Upper lobe of right lung (tissue), 1 donor: ENCODE measurements at places on chromosomes 3 and 15.

DNA sequence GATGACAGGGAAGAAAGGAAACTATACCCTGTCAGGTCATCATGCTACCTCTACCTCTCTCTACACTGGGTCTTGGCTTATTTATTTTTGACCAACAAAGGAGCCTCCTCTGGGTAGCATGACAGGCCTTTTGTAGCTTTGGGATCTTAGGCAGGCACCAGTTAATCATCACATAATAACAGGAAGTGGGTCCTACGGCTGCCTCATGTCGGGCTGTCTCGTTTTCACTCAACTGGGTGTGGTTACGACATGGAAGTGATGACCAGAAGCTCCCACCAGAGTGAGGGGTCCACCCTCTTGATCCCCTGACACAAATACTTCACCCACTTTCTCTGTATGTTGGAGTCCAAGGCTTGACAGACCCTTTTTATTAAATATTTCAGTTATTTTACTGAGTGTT, 105.3 kb downstream of the CD47 start:
- DNase-seq = no peak

DNA sequence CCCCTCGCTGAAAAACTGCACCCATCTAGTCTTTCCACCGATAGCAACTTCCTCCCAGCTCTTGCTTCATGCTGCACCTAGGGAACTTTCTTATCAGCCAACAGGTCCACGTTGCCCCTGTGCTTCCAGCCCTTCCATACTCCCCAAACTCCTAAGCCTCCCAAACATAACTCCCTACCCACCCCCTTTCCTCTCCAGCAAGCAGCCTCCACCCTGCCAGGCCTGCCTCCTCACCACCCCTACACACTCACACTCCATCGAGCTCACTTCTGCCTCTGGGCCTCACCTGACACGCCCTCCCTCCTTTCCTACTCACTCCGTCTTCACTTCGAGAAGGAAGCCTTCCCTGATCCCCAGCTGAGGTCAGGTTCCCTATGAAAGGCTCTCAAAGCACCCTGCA, 8.1 kb downstream of the INSYN1 start:
- DNase-seq = no peak

DNA sequence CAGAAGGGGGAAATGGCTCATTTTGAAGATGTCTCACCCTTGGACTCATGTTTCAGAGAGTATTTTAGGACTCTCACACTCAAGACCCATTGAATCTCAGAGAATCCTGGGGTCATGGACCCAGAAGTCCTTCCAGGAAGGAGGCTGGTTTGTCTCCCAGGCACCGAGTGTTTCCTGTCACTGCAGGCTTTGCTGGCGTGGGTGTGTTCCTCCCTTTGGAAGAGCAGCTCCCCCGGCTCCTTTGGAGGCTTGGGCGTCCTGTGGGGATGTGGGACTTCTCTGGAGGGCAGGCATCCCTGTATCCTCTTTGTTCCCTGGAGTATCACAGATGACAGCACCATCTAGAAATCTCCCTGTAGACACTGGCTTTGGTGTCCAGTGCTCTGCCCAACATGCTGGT, 40.0 kb downstream of the DNAH1 start:
- no peak for DNase-seq

DNA sequence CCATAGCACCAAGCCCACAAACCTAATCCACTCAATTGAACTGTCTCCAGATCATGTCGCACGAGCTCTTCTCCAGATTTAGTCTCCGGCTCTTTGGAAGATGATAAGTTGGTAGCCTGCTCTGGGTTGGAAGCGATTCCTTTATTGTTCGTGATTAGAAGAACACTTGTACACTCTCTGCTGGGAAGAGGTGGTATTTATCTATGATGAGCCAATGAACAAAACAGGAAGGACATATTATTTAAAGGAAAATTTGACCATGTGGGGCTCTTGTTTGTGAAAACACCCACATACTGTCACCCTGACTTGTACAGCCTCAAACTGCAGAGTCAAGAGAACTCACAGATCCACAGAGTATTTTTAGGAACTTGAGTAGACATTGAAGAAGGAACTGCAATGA, 54.4 kb downstream of the MYZAP start:
- DNase-seq = no peak

DNA sequence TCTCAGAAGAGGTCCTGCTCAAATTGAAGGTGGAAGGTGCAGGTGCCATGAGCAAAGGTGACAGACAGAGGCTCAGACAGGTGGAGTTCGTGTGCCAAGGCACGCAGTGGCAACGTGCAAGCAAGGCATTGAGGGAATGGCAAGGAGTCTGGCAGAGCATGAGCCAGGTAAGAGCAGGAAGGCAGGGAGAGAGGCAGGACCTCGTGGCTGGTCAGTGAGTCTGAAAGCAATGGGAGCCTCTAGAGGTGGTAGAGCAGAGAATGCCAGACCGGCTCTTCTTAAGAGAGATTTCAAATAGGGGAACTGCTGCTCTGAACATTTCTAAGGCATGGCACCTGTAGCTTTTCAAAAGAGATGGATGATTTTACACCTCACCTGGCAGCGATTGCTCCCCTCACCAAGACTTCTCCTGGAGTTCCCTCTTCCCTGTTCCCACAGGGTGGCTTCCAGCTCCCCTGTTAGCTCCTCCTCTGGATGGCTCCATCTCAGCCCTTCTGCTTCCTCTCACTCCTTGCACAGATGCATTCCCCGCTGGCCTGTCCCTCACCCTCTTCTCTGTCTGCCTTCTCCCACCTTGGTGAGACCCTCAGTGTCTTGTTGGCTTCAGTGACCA, 2.7 kb downstream of the MYO5C start:
- no peak for DNase-seq

DNA sequence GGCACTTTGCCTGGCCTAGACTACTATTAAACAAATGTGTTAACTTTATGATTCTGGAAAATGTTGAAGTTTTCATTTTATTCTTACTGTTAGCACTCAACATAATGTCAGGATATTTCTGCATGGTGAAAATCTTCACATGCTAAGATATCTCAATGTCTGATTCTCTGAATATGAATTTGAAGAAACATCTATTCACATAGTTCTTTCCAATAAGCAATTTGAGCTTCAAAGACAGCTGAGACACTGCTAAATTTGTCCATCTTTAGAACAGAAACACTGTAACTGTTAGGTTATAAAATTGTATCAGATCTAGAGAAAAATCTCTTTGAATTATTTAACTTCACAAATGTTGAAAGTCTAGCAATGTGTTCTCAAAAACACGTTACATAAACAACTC, 970.2 kb downstream of the PLOD2 start:
- no peak for DNase-seq

GRCh38 chr3:98999675-99000074, 98.2 kb upstream of the DCBLD2 start:
- no peak for DNase-seq

DNA sequence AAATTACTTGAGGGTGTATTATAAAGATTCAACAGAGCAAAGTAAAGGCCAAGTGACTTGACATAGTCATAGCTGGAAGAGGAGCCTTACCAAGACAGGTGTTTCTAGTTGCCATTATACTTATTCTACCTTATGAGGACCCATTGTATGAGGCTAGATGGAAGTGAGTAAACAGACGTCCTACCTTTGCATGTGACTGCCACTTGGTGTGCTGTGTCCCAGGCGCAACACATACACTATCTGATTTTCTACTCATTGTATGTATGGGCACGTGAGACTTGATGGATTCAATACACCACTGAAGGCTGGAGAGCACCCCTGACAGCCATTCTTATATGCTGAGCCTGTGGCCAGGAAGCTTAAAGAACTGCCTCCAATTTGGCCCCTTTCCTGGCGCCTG, 40.5 kb downstream of the BOC start:
- no peak for DNase-seq

DNA sequence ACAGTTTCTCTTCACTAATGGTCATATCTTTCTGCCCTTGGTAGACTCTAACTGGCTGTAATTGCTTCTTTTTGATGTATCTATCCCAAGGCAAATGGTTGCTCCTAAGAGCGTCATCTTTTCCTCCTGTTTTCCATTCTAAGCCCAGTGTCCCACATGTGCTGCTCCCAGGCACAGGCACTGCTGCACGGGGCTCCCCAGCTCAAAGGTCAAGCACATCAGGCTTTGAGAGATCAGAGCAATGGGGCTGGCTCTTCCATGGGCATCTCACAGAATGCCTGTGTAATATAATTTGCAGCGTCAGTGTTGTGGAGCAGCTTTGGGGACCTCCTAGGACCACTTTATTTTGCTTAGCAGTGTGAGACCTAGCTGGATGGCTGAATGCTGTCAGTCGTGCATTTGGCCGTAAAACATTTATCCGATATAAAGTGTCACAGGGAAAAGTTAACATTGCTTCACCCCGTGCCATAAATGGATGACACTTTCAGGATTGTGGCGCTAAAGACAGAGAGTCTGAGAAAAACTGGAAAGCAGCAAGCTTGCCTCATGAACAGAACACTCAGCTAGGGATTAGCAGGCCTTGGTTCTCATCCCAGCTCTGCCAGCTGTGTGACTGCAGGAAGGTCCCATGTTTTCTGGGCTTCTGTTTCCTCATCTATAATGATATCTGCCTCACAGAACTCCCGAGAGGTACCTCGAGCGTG, 277.5 kb upstream of the TBL1XR1 start:
- DNase-seq = no peak

GRCh38 chr15:31977812-31978661, 52.3 kb upstream of the CHRNA7 start:
- DNase-seq = peak; percentile 75

- DNase-seq = no peak
Observed at GRCh38 chr15:95559875-95560394, 770.6 kb upstream of the NR2F2 start.

GRCh38 chr3:148643389-148643840, 54.3 kb upstream of the AGTR1 start:
- DNase-seq = no peak

DNA sequence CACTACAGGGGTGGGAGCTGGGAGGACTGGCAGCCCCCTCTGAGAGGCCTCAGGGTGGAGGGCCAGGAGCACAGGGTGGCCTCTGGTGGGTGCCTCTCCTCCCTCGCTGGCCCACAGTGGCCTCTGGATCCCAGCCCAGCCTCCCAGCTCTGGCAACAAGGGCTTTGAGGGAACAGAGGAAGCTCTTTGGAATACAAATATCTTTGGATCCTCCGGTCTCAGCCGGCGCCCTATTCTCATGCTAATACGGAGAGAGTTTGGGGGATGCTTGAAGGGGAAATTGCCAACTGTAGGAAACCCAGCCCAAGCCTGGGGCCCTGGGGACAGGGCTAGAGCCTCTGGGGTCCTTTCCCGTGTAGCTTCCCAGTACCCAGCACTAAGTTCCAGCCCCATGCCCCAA, 33.4 kb upstream of the INSYN1 start:
- DNase-seq = no peak

- DNase-seq = no peak
Observed at GRCh38 chr3:135991621-135992020, 26.1 kb downstream of the PPP2R3A start.

- DNase-seq = no peak
Observed at GRCh38 chr15:49709646-49710214, 88.9 kb downstream of the DTWD1 start.

DNA sequence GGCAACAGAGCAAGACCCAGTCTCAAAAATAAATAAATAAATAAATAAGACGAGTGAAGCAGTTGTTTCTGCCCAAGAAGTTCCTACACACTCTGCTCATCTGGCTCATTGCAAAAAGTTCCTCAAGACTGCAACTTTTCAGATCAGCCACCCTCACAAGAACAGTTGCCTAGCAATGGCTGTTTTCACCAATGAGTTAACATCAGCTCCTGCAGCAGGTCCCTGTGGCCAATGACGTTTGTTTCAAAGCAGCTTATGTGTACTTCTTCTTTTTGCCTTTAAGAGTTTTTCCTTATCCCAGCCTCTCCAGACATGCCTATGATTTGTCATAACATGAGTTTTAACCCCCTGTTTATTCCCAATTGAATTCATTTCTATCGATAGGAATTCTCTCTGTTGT, 118.4 kb upstream of the SPRED1 start:
- DNase-seq = no peak

GRCh38 chr3:169071003-169071402, 592.5 kb downstream of the MECOM start:
- no peak for DNase-seq

DNA sequence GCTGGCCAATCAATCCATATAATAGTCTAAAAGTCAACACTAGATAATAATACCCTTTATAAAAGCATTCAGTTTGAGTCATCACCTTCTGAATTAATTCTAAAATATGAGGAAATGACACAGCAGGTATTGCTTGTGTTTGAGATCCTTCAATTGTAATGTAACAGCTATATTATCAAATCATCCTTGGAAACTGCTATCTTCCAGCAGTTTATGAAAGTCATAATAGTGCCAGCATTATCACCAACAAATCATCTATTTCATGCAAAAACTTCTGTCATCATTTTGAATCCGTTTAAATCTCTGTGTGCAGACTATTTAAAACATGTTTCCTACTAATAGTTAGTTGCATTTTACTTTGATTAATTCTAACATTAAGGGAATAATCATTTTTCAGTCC, 468.7 kb downstream of the CADM2 start:
- DNase-seq = no peak

DNA sequence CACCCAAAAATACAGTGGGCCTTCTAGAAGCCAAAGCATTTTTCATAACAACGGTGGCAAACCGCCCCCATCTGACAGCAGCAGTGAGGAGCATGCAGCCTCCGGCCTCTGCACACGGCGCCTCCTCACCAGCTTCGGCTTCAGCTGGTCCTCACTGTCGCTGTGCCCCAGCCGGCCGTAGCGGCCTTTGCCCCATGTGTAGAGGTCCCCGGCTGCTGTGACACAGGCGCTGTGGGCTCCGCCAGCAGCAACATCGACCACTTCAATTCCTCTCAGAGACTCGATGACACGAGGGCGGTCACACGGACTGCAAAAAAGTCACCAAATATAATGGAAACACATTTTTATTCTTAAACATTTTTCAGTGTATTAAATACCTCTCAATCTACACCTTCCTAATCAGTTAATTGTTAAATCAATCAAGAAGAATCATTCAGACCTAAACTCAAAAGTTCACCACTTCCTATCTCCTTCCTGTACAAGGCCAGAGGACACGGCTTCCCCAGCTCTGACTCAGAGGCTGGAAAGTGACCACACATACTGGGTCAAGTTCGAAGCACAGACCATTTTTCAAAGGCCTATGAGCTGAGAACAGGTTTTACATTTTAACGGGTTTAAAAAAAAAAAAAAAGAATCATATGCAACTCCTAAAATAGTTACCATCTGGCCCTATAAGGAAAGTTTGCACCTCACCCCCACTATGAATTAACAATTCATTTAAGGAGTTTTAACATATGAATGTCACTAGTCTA, 33.6 kb upstream of the OCA2 start:
- no peak for DNase-seq

- no peak for DNase-seq
Observed at GRCh38 chr15:58627701-58628100, 121.8 kb downstream of the ADAM10 start.
